Type B pancreatic cell (in vitro differentiated cells): ENCODE measurements at places on chromosomes 6 and 20.

DNA sequence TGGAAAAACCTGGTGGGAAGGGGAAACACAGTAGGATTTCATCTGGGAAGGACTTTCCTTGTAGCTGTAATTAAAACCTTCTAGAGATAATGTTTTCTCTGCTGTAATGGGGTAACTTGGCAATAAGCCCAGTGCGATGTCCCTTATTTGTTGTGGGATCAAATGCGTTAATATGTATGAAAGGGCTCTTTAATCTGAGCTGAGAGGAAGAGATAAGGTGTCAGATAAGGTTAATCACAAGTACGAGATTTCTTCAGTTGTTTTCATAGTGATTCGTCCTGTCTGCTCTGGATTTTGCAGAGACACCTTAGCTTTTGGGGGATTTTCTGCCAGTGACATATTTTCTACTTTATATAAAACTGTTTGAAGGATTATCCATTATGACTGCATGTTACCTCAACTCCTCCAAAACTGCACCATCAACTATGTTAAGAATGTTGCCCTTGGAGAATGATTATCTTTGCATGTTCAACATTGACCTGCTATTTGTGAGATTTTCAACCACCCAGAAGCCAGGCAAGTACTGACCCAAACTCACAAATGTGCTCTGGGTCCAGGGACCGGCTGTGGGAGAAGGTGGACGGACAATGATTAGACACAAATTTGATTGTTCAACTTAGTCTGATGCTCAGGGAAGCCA, 21.2 kb upstream of the ELOVL5 start:
- no peak for DNase-seq

- no peak for DNase-seq
Measured at GRCh38 chr6:111950661-111951496, 77.6 kb upstream of the FYN start.

- DNase-seq = no peak
Measured at GRCh38 chr6:37354526-37355384, 972 bp downstream of the RNF8 start.

GRCh38 chr6:121314381-121315112, 19.7 kb downstream of the TBC1D32 start:
- DNase-seq = no peak

DNA sequence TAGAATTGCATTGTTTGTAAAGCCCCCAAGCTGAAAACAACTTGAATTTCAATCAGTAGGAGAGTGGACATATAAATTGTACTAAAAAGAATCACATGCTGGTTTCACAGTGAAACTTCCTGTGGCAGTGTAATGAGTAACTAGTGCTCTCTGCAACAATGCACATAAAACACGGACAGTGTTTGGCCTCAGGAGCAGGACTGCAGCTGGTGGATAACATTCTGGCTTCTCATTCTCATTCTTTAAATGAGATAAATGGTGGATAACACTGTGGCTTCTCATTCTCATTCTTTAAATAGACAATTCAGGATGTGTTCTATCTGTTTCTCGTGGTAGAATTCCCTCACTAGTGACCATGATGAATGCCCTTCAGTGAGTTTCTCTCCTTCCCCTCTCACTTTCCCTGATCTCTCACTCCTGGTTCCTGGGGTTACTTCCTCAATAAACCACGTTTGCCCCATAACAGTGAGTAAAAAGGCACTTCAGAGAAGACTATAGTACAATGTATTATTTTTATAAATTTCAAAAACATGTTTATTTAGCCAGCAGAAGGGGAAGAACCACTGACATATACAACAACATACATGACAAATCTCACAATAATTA, 59.9 kb downstream of the SLC22A2 start:
- DNase-seq = no peak

DNA sequence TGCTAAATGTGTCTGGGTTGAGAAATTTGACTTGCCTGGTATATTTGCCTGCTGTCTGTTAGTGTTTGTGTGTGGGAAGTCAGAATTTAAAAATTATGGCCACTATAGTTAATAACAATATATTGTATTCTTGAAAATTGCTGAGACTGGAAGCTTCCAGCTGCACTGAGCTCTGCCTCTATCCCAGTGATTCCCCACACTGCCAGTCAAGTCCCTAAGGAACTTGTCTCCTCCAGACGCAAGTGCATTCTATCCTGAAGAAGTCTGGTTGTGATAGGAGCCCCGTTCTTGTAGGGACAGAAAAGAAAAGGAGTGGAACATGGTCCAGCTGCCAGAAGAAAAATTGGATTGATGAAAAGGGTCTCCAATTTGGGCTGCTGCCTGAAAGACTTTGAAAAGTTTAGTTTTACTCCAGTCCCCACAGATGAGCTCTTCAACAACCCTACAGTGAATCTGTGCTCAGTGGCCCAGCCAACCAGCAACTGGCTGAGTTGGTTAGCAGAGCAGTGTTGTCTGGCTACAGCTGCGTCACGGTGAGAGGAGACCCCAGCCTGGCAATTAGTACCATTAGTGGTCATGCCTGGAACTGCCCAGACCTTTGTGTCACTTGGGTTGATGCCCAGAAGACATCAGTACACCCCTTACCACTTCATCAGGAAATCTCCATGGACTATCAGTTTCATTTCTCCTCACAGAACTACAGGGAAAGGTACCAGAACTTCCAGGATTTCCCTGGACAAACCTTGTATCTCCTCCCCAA, 183.1 kb upstream of the MCHR2 start:
- no peak for DNase-seq

DNA sequence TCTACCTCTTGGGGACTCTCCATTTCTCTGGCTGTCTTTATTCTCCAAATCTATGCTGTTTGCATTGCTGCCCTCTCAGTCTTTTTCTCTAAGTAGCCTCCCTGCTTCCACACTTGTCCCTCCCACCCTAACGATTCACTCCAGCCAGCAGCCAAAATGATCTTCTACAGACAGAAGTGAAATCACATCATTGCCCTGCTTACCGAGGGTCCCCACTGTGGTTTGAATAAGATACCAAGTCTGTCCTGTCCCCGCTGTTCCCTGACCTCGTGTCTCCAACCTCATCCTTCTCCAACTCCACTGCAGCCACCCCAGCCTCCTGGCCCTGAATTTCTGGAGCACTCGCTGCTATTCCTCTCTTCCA, 11.5 kb upstream of the OCSTAMP start:
- no peak for DNase-seq

- no peak for DNase-seq
Measured at GRCh38 chr6:49548613-49549304, 1.7 kb upstream of the C6orf141 start.

DNA sequence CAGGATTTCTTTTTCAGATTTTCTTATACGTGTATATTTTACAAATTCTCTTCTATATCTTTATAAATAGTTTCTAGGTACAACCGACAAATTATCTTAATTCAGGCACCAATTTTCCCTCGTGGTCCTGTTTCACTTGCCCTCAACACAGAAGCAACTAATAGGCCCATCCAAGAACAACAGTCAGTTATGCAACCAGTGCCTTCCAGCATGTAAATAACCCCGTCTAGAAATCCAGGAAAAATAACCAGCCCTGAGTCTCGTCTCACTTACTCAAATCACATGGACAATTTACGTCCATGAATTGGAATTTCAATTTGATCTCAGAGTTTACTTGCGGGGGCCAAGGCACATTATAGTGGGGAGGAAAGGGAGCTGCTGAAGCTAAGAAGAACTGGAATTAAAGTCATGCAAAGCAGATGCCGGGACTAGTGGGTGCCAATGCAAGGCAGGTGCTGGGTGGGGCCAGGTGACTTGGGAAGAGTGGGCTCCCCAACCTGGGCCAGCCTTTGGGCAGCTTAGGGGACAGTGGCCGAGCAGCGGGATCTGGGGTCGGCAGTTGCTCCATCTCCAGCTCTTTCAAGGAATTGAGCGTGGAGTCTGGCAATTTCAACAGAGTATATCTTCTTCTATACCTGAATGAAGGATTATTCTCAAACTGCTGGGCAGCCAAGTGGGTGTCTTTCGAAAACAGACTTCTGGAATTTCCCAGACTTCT, 121.7 kb downstream of the EDN3 start:
- no peak for DNase-seq

DNA sequence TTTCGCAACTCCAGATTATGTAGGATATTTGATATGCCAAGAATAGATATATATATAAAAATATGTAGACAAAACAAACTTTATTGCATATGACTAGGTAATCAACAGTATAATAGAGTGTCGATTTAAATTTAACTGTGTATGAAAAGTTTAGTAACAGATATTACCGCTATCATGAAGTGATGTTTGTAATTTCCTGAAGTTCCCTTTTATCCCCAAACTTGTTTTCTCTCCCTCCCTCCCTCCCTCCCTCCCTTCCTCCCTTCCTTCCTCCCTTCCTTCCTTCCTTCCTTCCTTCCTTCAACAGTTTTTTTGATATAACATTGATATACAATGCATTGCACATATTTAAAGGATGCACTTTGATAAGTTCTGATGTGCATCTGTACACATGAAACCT, 15.2 kb downstream of the ADGB start:
- no peak for DNase-seq

DNA sequence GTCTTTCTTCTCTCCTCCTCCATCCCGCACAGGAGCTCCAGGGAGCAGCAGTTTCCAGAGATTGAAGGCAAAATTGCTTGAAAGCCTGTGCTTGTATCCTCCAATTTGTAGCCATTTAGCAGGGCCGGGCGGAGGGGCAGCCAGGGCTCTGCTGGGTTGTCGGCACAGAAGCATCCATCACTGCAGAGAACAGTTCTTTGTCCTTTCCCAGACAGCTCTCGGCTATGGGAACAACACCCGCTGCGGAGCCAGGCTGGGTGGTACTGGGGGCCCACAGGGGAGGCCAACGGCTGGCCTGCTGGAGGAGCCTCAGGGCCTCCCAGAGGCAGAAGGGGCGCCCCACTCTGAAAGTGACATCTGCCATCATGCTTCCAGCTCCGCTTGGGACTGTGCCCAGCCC, 7.8 kb downstream of the HRH3 start:
- no peak for DNase-seq

- no peak for DNase-seq
Measured at GRCh38 chr20:4717816-4718570, 3.7 kb upstream of the PRND start.

GRCh38 chr6:31739639-31740396, at the start of gene MSH5:
MSH5 (plus strand) TSS chr6:31740005; CDS start chr6:31740467, 462 bp downstream.
- peak; percentile 97 for DNase-seq

- DNase-seq = no peak
Measured at GRCh38 chr6:43796903-43797890, 27.2 kb downstream of the VEGFA start.

DNA sequence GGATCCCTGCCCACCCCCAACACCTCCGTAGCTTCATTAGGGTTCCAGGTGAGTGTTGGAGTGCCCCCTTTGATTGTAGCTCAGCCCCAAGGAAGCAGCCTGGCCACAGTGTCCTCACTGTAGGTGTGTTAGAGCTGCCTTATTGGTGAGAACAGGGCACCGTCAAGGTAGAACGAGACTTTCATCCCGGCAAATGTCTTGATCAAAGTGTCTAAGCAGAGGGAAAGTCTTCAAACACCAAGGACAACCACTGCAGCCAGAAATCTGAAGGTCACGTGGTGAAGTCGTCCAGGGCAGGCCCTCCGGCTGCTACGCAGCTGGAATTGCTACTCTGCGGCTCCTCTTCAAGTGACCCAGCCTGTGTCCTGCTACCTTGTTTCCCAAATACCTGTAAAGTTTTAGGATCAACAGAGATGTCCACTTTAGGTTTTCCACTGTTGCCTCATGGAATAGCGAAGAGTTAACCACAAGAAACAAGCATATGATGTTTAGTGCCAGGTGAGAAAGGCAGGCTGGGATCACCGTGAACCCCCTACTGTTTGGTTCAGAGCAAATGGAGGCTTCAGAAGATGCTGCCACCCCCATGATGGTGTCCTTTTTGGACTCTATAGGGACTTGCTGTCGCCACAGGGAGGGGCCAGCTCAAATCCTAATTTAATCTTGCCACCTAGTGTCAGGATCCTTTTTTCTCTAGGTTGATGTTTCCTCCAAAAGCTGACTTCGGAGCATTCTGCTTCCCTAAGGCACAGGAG, 1.7 kb upstream of the DLL1 start:
- DNase-seq = no peak

- DNase-seq = no peak
Measured at GRCh38 chr20:44959082-44959637, 1.0 kb downstream of the TOMM34 start.

- no peak for DNase-seq
Measured at GRCh38 chr6:20126102-20126752, 86.0 kb downstream of the MBOAT1 start.

GRCh38 chr6:37524025-37524969, 24.6 kb upstream of the CCDC167 start:
- DNase-seq = no peak

DNA sequence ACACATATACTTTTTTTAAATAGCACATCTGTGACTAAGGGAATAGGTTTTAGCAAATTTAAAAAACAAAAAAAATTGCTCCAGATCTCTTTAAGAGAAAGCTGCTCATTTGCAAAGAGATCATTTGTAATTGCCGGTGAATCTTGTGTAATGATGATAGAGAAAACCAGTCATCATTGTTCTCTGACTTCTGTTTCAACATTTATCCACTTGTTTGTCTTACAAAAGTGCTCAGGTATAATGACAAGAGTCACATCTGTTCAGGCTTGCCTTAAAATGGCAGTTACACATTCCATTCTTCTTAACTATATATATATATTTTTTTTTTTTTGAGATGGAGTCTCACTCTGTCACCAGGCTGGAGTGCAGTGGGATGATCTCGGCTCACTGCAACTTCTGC, 165.2 kb downstream of the AIG1 start:
- no peak for DNase-seq

GRCh38 chr20:23602241-23602640, 3.5 kb downstream of the CST9 start:
- DNase-seq = no peak
